Astrocyte (in vitro differentiated cells and primary cell): ENCODE measurements at places on chromosomes 4 and X. TPM values are rescaled to one million over a fixed set of nuclear protein-coding genes. Genes with fewer than 3 reads are reported as not detected.

- no peak for DNase-seq
These were observed 20.2 kb upstream of the MAP3K15 start for GRCh38 chrX:19535476-19535875.

DNA sequence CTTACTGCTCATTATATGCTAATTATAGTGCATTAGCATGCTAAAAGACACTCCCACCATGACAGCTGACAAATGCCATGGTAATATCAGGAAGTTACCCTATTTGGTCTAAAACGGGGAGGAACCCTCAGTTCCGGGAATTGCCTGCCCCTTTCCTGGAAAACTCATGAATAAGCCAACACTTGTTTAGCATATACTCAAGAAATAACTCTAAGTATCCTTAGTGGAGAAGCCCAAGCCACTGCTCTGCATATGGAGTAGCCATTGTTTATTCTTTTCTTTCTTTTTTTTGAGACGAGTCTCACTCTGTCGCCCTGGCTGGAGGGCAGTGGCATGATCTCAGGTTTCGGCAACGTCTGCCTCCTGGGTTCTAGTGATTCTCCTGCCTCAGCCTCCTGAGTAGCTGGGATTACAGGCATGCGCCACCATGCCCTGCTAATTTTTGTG lies 15.5 kb downstream of the NUDT6 start:
- DNase-seq: no peak

DNA sequence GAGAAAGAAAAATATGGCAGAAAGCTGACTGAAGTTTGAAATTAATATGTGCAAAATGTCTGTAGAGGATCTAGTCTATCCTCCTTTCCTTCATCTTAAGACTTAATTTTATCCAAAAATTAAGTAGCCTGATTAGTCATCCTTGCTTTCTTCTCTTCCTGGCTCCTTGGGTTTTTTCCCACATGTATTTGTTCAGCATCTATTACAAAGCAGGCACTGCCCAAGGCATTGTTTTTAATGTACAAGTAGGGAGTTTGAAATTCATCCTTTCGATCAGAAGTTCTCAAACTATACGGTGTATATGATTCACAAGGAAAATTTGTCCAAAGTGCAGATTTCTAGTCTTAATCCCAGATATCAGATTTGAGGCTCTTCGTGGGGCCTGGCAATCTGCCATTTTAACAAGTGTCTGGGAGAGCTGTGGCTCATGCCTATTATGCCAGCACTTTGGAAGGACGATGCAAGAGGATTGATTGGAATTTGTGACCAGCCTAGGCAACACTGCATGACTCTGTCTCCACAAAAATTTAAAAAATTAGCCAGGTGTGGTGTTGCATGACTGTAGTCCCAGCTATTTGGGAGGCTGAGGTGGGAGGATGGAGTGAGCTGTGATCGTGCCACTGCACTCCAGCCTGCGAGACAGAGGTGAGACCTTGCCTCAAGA lies 19.4 kb upstream of the YTHDC1 start:
- DNase-seq: peak; percentile 75

DNA sequence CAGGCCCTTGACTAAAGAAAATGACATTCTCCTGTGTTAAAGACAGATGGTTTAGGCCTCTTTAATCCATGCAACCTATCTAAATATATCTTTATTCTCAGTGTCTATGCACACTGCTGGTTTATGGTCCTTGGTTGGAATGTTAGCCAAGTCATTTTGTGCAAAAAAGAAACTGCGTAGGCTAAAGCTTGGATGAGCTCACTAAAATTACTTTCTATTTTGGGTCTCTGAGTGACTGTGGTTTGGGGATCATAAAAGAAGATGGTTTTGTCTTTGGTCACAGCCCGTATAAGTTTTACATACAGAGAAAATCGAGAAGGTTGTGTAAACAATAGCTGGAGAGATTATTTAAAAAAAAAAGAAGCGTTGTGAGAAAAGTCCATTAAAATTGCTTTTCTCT lies 443.6 kb downstream of the UBE2NL start:
- DNase-seq: no peak

CXCR3 gene
- total RNA-seq: not detected in 2 replicates

PNMA6F gene
- total RNA-seq: not detected in 2 replicates

DNA sequence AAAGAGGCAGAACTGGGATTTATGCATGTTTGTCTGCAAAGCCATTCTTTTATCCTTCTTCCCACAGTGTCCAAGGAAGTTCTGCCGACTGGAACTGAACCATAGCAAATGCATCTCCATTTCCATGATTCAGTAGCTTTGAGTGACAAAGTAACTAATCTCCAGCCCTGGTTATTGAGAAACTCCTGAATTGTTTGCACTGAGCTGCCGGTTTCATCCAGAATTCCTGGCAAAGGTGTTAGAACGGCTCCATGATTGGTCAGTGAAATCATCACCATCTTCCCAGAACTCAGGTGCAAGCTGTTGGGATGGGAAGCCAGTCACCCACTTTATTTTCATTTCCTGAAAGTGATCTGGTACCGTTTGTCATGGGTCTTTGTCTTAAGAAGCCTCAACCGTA lies 47.0 kb upstream of the SLC34A2 start:
- DNase-seq: no peak

DNA sequence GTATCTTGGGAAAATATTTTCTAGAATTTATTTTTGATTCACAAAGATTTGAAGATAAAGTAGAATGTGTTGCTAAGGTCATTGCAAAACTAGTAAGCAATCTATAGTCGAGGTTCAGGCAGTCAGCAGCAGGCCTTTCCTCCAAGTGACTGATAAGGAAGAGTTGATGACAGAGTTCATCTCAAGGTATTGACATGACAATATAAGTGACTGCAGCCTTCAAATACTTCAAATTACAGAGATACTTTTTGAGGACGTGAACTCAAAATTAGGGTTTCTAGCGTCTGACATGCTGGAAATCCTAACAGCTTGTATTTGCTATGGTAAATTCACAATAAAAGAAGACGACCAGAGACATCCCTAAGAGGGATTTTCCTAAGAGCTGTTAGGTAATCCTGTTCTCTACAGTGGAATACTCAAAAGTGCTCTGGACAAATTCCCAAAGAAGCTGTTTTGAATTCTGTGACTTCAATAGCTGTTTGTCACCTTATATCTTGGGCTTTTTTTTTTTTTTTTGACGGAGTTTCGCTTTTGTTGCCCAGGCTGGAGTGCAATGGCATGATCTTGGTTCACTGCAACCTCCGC lies 7.4 kb downstream of the ARHGAP10 start:
- no peak for DNase-seq

DNA sequence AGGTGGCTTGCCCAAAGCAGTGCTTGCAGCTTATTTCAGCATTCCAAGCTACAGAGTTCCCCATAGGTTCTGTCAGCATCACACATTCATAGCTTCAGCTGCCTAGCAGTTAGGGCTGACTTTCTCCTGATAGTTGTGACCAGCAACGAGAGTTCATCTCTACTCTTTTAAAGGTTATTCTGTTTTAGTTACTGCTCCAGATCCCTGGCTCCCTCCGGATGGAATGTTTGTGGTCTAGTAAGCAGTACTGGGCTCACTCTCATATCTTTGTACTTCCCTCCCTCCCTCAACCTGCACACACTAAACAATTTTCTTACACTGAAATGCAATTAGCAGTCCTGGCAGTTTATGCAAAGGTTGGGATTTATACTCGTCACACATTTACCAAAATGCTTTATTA lies 43.9 kb downstream of the PTTG2 start:
- peak; percentile 67 for DNase-seq

GAGE12F gene
- total RNA-seq: not detected in 2 replicates

KLHL2 gene
- 26.2 and 28.2 TPM in 2 replicates for total RNA-seq

DNA sequence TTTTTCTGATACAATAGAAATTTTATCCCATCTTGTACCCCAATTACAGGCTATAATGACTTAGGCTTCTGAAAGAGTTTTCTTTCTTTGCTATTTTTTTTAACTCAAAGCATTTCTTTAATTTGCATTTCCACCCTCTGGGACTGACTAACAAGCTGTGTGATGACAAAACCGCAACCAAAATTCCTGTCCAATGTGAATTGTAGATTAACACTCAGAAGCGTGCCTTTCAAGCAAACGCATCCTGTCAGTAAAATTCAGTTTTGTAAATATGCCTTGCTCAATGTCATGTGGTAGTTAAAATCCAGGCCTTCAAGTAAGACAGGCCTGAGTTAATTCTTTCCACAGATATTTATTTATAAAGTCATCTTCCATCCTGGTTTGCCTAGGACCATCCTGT lies 50.3 kb downstream of the STK32B start:
- DNase-seq: no peak

- DNase-seq: no peak
These were observed 1415.8 kb downstream of the C4orf33 start for GRCh38 chr4:130511776-130512175.

CTAG1A gene
- total RNA-seq: not detected in 2 replicates
